ENCODE measurements at places on chromosomes 2 and 18. TPM values are rescaled to one million over a fixed set of nuclear protein-coding genes. Genes with fewer than 3 reads are reported as not detected.

Gene CAPN13
- total RNA-seq: not detected

Gene ALPG
- total RNA-seq: not detected

Gene FRZB
- 0.29 TPM for total RNA-seq

Gene SPATA3
- not detected for total RNA-seq

Gene RAB17
- total RNA-seq: 4.4 TPM

Gene ADAM23
- total RNA-seq: 11.9 TPM

GRCh38 chr2:73970850-73971471 lies 13.7 kb upstream of the TET3 start:
- peak; percentile 37 for DNase-seq

DNA sequence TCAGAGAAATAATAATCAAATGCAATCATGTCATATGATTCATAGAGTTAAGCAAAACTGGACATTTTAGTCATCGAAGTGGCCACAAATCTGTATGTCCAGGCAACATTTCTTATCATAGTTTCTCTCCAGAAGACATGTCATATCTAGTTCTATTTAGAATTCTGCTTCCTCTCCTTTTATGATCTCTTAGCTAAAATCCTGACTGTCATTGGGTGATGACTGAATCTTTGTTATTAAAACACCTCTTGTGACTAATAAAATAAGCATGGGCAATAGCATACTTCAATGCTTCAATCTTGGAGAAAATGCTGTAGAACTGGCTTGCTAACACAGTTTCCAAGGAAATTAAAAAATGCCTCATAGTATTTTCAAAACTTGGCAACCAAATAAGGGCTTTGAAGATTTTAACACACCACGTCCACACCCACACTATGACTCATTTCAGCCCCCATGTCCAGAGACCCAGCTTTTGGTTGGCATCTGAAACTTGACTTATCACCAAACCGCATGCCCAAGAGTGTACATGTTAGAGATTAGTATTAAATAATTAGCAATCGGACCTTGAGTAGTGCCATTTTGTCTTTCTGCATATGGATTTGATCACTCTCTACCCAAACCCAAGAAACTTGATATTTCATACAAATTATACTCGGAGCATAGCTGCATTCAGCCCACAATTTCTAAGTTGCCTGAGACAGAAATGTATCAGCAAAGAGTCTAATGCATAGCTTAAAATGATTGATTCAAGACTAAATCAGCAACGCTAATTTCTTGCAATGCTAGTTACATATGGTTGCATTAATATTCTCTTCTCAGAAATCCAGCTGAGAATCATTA lies 106.5 kb upstream of the ETAA1 start:
- no peak for DNase-seq

GRCh38 chr18:21686282-21687105 lies 18.1 kb downstream of the ABHD3 start:
- no peak for DNase-seq

- DNase-seq: no peak
Measured at GRCh38 chr2:28449488-28450395, 46.1 kb upstream of the PLB1 start.

- no peak for DNase-seq
Measured at GRCh38 chr2:119283873-119284331, 60.3 kb downstream of the STEAP3 start.

DNA sequence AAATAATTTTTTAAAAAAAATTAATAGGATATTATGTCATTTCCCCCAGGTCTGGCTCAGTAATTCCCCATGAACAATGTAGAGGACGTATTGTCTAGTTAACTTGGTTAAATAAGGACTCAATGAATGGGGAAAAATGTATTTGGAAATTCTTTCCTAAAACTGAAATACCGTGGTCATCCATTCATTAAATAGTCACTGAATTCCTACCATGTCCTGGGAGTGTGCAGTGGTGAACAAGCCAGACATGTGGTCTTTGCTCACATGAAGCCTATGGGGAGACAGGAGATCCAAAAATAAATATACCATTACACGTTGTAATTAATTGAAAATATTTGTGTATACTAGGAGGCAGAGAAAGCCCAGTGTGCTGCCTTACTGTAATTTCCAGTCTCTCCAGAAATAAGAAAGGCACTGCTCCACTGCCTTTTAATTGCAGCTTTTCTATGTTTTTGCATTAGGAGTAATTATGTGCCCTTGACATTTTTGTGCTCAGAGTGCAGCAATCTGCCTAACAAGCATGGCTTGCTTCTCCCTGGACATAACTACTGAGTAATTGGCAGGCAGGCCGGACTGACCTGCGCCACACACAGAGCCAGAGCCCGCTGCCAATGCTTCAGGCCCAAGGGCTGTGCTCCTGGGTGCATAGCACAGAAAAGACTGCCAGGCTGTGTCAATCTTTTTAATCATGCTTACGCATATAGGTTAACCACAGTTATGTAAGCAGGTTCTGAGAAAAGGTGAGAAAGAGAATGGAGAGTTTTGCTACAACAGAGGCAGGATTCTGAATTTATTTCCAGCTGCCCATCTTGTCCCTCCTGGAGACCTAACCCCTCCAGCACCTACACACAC lies 22.2 kb upstream of the TTC39C start:
- DNase-seq: no peak

DNA sequence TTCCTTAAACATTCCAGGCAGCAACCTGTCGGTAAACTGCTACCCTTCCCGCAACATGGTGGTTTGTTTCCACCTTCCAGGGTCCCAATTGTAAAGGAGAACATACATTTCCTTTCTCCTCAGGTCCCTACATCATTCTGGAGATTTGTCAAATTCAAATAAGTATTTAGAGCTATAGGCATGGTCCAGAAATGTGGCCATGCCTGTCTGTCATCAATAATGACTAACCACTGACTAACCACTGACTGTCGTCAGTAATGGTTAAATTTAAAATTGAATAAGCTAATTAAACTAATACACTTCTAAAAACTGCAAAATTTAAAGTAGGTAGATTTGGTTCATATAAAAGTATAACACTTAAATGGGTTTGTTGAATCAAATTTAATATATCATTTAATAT lies 984.0 kb upstream of the SLC39A10 start:
- DNase-seq: no peak

DNA sequence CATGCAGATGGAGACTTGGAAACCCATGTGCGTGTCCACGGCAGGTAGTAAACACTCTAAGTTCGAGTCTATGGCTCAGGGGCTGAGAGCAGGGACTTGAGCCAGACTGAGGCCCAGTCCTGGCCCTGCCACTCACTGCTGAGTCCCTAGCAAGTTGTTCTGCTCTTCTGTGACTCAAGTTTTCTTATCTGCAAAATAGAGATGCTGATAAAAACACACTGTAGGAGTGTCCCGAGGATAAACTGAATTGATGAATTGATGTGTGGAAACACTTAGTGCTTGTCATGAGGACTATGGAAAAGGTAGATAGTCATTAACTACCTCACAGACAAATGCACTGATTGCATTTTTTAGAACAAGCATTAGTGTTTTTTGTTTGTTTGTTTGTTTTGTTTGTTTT lies 73.2 kb downstream of the BOLA3 start:
- DNase-seq: no peak

DNA sequence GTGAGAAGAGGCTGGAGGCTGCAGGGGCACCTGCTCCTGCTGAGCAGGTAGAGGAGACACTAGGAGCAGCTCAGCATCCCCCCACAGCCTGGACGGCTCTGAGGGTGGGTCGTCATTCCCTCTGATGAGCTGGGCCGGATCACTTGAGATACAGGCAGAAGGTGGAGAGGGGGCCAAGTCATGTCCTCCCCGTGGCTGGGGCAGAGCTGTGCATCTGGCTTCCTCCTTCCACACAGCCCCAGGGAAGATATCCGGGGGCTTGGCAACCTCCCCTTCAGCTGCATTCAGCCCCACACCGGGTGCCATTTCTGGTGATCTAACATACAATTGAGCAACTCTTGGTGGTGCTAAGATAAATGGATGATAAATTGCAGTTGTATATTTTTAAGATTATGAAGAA lies 236.9 kb downstream of the LDLRAD4 start:
- no peak for DNase-seq

DNA sequence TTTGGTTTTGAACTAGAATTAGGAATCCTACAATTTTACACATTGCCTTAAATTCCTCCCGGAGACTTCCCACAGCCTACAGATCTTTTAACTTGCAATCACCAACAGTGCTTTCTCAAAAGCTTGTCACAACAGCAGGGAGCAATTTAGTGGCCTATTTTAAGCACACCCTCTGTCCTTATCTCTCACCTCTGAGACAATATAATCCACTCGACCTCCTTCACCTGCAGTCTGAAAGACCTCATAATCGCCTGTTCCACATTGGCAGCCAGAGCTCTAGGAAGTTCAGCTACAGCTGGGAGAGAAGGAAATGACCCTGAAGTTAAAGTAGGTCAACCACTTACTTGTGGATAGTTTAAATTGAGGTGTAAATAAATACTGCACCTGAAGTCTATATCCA lies 249.7 kb upstream of the DLGAP1 start:
- DNase-seq: no peak

GRCh38 chr2:158599609-158600008 lies 142.9 kb downstream of the PKP4 start:
- DNase-seq: no peak

DNA sequence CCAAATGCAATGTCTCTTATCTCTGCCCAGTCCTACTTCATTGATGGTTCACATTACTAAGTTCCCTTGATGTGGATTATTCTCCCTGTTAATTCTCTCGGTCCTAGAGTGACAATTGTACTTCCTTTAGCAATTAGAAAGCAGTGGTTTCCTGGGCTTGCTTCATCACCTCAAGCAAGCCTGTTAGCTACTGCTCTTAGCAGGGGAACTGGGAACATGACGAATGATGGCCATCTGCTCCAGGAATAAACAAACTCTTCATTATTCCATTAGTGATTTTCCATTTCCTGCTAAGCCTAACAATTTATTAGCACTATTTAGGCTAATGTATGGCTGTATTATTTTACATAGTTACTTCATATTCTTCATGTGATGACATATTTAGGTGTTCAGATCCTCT lies 331.8 kb downstream of the MTX2 start:
- DNase-seq: no peak

- no peak for DNase-seq
Measured at GRCh38 chr2:11677136-11678055, 7.4 kb upstream of the NTSR2 start.

GRCh38 chr2:204473224-204473623 lies 72.1 kb upstream of the PARD3B start:
- DNase-seq: no peak

DNA sequence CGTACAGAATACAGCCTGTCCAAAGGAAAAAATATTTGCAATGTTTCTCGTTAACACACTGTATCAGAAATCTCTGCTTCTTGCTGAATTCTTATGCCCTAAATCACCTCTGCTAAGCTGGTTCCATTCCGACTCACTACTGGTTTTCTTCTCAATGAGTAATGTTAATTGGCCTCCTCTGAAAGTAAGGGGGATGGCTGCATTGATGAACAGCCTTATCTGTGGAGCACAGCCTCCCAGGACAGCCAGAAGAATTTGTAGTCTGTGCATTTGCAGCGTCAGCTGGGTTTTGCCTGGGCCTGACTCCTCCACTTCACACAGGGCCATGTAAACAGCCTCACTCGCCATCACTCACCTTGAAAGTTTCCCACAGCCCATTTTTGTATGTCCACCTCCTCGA lies 127.7 kb downstream of the RNF152 start:
- peak; percentile 59 for DNase-seq

GRCh38 chr2:96114546-96114902 lies 1.8 kb downstream of the ADRA2B start:
- DNase-seq: no peak
